KG1 (cell line): ENCODE measurements at places on chromosomes 6 and 20.

GRCh38 chr20:35975576-35976373 lies 7.4 kb downstream of the CNBD2 start:
- DNase-seq: no peak

- DNase-seq: no peak
Measured at GRCh38 chr6:36347621-36348020, 10.9 kb upstream of the BNIP5 start.

DNA sequence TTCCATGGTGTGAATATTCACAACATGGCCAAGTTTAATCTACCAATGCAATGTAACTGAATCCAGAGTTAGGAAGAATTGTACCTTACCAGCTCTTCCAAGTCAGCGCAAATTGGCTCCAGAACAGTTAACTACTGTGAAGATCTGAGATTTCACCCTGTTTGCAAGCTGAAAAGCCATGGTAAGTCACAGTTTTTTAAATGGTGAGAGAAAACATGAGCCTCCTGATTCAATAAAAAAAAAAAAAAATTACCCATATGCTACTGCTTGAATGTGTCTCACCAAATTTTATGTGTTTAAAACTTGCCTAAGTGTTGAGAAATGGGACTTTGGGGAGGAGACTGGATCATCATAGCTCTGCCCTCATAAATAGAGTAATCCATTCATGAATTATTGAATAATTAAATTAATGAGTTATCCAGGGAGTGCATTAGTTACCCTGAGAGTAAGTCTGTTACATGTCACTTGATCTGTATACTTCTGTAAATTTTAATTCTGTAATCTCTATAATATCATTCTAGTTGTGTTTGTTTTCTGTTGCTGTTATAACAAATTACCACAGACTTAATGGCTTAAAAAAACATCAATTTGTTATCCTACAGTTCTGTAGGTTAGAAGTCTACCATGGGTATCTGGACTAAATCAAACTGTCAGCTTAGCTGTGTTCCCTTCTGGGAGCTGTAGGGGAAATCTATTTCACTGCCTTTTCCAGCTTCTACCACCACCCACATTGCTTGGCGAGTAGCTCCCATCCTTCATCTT lies 1355.9 kb downstream of the GRIK2 start:
- DNase-seq: no peak

GRCh38 chr6:1625794-1626435 lies 16.2 kb downstream of the FOXC1 start:
- DNase-seq: no peak

GRCh38 chr6:26199773-26200764 lies 112.8 kb downstream of the HFE start:
- no peak for DNase-seq

DNA sequence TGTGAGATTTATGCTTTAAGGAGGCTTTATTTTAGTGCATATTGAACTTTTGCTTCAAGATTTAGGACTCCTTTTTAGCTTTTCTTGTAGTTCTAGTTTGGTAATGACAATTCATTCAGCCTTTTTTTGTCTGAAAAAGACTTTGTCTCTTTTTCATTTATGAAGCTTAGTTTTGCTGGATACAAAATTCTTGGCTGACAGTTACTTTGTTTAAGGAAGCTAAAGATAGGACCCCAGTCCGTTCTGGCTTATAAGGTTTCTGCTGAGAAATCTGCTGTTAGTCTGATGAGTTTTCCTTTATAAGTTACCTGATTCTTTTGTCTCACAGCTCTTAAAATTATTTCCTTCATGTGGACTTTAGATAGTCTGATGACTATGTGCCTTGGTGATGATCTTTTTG lies 142.8 kb upstream of the B3GAT2 start:
- DNase-seq: no peak

DNA sequence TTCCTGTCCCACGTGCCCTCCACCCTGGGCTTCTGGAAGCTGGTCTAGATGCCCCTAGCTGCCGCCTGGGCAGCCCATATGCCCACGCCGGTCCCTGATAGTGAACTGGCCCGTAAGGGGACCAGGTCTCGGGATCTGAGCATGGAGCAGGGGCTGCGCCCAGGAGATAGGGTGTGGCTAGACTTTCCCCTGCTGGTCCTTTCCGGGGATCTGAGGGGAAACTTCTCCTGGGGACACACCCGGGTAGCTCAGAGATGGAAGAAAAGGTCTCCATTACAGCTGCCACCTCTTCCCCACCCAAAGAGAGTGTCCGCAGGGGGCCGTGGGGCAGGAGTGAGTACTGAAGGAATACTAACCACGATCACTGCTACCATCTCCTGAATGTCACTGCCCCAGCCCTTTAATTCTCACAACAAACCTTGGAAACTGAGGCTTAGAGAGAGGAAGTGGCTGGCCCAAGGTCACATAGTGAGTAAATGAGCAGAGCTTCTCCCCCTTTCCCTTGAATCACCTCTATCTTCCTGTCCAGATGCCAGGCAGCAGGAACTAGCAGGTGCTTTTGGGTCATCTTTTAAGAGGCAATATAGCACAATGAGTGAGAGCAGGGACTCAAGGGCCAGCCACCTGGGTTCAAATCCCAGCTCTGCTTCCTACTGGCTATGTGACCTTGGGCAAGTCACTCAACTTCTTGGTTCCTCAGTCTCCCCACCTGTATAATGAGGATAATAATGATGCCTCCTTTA lies 11.8 kb upstream of the CCN5 start:
- no peak for DNase-seq

DNA sequence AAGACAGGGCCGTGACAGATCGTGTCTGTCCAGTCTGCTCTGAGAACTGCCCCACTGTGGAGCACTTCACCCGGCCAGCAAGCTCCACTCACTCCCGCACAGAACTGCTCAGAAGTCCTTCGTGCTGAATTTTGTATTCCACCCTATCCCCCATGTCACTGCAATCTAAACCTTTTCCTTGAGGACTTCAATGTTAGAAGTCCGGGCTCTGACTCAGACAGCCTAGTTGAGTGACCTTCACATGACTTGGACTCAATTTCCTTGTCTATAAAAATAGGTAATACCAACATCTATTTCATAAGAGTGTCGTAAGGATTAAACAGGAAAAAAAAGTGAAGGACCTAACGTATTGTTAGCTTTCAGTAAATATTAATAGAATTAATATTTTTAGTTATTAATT lies 161.6 kb downstream of the QRSL1 start:
- no peak for DNase-seq
